ENCODE measurements at places on chromosomes 13 and 19.

GRCh38 chr13:98860491-98860890 is 108.0 kb upstream of the SLC15A1 start:
- DNase-seq: no peak

DNA sequence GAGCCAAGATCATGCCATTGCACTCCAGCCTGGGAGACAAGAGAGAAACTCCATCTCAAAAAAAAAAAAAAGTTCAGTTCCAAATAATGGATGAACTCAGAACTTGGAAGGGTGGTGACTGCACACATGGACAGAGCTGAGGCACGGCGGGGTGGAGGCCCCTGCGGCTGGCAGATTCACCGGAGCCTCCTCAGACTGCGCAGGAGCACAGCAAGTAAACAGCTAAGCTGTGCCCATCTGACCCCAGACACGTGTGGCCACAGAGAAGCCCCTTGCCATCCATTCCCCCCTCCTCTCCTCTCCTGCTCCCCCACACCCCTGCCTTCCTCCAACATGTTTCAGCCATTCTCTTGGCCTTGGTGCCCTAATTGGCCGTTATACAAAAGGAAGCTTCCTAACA is 15.6 kb upstream of the PROZ start:
- DNase-seq: no peak

DNA sequence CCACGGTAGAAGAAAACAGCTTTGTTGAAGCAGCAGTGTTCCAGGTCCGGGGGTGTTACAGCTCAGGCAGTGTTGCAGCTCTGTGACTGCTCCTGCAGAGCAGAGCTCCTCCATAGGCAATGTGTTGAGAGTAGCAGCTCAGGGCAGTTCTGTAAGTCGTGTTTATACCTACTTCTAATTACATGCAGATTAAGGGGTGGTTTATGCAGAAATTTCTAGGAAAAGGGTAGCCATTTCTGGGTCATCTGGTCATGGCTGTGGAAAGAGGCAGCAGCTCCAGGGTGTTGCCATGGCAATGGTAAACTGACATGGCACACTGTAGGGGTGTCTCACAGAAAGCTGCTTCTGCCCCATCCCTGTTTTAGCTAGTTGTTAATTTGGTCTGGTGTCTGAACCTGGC is 316.4 kb downstream of the GPC5 start:
- no peak for DNase-seq

DNA sequence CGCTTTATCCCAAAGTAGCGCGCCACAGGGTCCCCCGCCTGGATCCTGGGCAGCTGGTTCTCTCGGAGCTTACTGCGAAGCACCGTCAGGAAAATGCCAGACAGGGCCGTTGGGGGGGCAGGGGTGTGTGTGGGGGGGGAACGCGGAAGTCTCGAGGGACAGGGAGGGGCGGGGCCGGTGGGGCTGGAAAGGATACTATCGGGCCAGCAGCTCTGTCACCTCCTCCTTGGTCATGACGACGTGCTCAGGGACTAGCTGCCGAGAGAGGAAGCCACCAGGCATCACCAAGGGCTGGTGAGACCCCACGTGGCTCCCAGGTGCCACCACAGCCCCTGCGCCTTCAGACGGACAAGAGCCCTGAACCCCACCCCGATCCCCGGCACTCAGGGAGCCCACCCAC is 5.3 kb downstream of the POLR2E start:
- DNase-seq: no peak

- DNase-seq: no peak
Observed at GRCh38 chr19:47663911-47664771, 49.1 kb upstream of the EHD2 start.

GRCh38 chr13:107866032-107866940 is 349.1 kb downstream of the LIG4 start:
- peak; percentile 83 for DNase-seq
